ENCODE measurements at places on chromosomes 4 and X. TPM values are rescaled to one million over a fixed set of nuclear protein-coding genes. Genes with fewer than 3 reads are reported as not detected.

TAF7L gene
- not detected for total RNA-seq

- H3K4me3 ChIP-seq, result no peak overlapping the region
- H3K4me1 ChIP-seq, result peaks cover 13% of the 10 kb centered on the region
- DNase-seq, result no peak
These were observed 5.4 kb downstream of the MAN2B2 start for GRCh38 chr4:6580353-6580752.

DNA sequence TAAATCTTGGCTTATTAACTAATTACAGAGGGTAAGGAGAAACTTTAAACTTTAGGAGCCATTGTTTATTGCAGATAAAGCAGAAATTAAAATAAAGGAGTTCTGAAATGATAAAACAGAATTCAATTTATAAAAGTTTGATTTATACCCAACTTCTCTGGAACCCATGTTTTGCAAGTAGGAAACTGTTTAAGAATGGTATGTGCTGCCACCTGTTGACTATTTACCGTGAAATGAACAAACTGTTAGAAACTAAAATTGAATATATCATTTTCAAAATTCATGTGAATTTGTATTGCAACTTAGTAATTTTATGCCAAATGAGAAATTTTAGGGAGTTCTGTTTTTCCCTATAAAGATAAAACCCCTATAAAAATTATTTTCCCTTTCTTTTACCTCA, 11.0 kb upstream of the TBC1D8B start:
- no peak overlapping the region for H3K27ac ChIP-seq
- H3K4me3 ChIP-seq, result no peak overlapping the region
- H3K4me1 ChIP-seq, result no peaks in the 10 kb centered on the region
- H3K27me3 ChIP-seq, result no peaks in the 10 kb centered on the region
- no peak for DNase-seq

- no peak for DNase-seq
- no peaks in the 10 kb centered on the region for H3K27me3 ChIP-seq
- H3K27ac ChIP-seq, result no peak overlapping the region
- H3K4me3 ChIP-seq, result no peak overlapping the region
These were observed 56.7 kb downstream of the RAPGEF2 start for GRCh38 chr4:159159611-159160010.

DNA sequence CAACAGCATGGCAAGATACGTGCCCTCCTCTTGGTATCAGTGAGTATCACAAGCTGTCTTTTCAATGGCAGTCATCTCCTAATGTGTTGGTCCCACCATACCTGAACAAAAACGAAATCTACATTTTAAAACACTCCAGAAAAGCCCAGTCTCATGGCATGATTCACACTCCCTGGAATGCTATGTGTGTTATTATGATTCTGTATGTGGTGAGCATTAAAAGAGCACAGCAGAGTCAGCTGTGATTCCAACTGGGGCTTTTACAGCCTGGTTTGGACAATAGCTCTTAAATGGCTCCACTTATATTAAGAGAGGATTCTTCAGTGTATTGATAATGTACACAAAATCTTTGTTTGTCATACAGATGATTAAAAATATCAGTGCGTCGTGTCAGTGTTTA, 274.1 kb upstream of the GK2 start:
- no peak for DNase-seq
- no peak overlapping the region for H3K4me3 ChIP-seq
- no peaks in the 10 kb centered on the region for H3K27me3 ChIP-seq
- H3K36me3 ChIP-seq, result no peaks in the 10 kb centered on the region

- DNase-seq, result no peak
- H3K27ac ChIP-seq, result no peak overlapping the region
- H3K4me3 ChIP-seq, result no peak overlapping the region
- no peaks in the 10 kb centered on the region for H3K27me3 ChIP-seq
- no peaks in the 10 kb centered on the region for H3K4me1 ChIP-seq
These were observed 22.9 kb upstream of the STPG2 start for GRCh38 chr4:98166025-98166730.

STATH gene
- not detected for total RNA-seq

DUSP9 gene
- total RNA-seq, result 0.09 TPM

Measured in CD8-positive, alpha-beta memory T cell (primary cell).